ENCODE measurements at places on chromosomes 16 and 17.
A peak's percentile ranks its signal among the peaks of the same experiment; 100 is the strongest.

- no peak for DNase-seq
Observed at GRCh38 chr17:1197379-1197778, 17.6 kb upstream of the ABR start.

- no peak for DNase-seq
Observed at GRCh38 chr16:47213761-47214440, 70.2 kb upstream of the NETO2 start.

GRCh38 chr16:29675811-29676643 is 3.0 kb upstream of the QPRT start:
- DNase-seq, result peak; percentile 60

GRCh38 chr16:27481282-27481934 is 68.3 kb downstream of the GTF3C1 start:
- DNase-seq, result no peak

DNA sequence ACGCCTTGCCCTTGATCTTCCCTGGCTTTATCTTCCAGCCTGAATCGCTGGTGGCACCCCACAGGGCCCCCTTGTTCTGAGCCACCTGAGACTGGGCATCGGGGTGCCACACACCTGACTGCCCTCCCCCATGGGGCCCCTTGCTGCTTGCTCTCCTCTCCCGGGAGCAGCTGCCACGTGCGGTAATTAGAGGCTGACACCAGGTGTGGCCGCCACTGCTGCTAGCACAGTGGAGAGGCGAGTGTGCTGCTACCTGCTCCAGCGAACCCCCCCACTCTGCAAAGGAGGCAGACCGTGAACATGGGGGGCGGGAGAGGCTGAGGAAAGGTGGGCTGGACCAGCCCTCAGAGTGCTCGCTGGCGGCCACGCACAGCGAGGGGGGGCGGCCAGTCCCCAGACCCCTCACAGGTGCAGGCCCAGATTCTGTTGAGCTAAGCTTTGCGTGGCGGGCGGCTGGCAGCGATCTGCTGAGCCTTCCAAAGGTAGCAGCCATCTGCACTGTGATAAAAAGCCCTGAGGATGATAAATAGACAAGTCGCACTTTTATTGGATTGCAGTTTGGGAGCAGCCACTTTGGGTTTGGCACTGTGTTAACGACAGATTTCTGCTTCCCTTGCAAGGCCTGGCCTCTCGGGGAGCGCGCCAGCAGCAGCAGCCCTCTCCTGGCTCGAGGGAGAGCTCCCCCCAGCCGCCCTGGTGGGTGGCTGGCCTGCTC is 167.9 kb upstream of the GSE1 start:
- no peak for DNase-seq

GRCh38 chr16:17769065-17769464 is 298.3 kb upstream of the XYLT1 start:
- DNase-seq, result no peak

DNA sequence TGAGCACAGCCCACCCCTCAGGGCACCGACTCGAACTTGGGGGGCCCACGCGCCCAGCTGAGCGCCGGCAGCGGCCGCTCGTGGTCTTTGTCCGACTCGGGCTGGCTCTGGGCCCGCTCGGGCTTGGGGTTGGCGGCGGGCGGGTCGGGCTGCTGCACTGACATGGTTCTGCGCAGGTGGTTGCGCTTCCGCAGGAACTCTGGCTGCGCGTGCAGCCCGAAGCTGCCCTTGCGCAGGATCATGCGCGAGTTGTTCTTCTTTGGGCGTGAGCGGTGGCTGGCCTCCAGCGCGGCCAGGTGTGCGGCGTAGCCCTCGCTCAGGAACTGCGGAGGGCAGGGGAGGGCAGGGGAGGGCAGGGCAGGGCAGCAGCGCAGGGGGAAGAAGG is 11.1 kb downstream of the PIMREG start:
- no peak for DNase-seq

DNA sequence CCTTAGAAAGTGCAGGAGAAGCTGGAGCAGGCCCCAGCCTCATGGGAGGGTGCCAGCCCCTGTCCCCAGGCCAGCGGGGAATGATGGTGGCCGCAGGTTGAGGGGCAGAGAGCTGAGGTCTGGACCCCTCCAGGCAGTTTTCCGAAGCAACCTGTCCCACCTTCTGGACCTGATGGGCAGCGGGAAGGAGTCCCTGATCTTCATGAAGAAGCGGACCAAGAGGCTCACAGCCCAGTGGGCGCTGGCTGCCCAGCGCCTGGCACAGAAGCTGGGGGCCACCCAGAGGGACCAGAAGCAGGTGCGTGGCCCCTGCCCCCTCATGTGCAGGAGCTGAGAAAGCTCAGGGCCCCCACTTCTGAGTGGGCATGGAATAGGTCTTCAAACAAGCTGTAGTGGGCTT is 36.8 kb downstream of the MGAT5B start:
- no peak for DNase-seq
